IPS-NIHi11 (cell line): ENCODE measurements at places on chromosomes 1 and 21.

- no peak for DNase-seq
Observed at GRCh38 chr1:91400133-91400725, 4.4 kb downstream of the HFM1 start.

DNA sequence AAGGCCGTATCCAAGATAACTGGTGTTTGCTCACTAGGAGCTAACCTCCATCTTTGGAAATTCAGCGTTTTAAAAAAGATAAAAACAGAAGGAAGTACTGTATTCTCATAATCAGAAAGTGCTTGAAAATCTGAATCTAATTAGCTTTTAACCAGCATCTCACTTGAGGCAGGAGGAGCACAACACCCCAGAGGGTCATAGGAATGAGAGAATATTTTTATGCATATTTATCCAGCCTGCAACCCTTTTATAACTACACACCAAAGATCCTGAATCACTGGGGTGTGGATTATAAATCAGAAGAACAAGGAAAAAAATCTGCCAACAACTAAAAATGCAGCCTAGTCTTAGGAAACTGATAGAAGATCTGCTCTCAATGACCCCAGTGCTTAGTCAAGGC lies 68.0 kb upstream of the PTCH2 start:
- no peak for DNase-seq

DNA sequence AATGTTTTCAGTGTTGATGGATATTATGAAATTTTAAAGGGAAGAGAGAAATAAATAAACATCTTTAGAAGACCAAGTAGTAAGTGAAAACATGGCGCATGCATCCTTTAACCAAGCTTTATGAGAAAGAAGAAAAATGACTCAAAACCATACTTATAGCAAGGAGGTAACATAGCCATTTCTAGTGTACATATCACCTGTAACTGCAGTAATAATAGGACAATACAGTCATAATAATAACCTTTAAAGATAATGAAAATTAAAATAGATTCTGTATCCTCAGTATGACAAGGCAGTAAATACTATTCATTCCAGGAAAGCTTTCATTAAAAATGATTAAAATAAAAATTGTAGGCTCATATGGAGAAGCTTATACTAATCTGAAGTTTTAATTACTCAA lies 141.2 kb downstream of the COL24A1 start:
- no peak for DNase-seq

DNA sequence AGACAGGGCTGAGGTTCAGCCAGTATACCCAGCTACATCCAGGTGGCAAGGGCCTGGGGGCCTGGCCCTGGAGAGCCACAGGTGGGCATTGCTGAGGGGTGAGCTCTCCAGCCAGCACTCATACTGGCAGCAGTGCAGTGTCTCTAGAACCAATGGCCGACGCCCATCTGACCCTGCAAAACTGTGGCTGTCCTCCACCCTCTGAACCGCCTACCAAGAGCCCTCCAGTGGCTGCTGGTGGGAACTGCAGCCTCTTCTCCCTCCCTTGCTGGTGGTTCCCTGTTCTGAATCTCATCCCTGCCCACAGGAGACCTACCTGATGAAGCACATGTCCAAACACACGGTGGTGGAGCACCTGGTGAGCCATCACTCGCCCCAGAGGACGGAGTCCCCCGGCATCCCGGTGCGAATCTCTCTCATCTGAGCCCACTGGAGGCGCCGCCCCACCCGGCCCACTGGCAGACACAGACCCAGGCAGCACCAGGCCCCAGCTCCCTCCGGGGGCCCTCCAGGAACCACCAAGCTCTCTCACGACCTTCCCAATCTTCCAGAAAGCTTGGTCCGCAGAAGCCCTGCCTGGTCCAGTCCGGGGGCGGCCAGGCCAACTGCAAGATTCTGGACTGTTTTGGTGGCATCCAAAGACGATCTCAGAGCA lies 22.1 kb downstream of the A3GALT2 start:
- peak; percentile 87 for DNase-seq

DNA sequence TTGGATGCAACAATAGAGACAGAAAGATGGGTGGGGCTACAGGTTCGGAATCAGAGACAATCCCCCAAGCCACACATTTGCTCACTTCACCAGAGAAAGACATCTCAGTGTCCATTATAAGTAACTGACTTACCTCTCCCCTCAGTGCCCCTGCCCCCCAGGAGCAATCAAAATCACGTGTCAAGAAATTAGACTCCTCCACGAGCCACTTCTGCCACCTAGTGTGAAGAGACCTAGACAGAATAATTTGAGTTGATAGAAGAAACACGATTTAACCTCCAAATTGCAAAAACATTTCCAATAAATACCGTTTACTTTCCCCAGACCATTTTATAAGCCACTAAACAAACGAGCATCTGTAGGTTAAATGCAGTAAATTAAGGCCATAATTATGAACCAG lies 123.2 kb downstream of the SLC30A10 start:
- no peak for DNase-seq

DNA sequence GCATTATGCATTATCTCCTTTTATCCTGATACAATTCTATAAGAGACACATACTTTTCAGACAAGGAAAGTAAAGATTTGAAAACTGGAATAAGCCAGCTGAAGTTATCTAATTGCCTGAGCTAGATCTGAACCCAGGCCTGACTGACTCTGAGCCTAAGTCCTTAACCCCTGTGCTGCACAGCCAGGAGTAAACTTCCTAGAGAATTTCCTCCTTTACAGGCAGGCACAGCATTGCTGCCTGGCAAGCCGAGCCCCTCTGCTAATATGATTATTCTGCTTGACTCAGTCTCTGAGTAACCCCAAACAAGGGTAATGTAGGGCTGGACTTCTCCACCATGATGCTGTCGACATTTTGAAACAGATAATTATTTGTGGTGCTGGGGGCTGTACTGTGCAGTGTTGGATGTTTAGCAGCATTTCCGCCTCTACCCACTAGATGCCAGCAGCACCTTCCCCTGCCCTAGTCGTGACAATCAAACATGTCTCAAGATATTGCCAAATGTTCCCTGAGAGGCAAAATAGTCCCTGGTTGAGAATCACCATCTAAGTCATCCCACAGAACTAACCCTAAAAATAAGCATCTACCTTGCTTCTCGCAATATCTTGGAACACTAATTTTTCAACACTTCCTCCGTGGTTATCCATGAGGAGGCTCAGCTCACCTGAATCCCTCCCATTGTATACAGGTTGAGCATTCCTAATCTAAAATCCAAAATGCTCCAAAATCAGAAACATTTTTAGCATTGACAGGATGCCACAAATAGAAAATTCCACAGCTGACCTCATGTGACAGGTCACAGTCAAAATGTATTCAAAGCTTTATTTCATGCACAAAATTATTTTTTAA lies 18.5 kb downstream of the CAMK1G start:
- DNase-seq: peak; percentile 55

DNA sequence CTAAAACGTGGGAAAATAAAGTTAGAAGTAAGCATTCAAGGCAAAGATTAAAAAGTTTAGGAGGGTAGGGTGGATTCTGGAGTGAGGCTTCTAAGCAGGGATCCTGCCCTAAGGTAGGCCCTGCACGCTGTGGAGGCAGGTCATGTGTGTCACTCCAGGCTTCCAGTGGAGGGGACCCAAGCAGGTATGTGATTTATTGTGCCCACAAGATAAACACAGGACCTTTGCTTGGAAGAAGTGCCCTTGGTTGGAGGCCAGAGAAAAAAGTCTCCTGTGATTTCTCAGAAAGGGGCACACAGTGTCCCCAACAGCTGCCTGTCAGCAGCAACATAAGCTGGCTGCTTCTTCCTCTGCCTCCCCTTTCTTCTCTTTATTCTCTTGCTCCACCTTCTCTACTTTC lies 110.8 kb downstream of the FOXD2 start:
- no peak for DNase-seq

DNA sequence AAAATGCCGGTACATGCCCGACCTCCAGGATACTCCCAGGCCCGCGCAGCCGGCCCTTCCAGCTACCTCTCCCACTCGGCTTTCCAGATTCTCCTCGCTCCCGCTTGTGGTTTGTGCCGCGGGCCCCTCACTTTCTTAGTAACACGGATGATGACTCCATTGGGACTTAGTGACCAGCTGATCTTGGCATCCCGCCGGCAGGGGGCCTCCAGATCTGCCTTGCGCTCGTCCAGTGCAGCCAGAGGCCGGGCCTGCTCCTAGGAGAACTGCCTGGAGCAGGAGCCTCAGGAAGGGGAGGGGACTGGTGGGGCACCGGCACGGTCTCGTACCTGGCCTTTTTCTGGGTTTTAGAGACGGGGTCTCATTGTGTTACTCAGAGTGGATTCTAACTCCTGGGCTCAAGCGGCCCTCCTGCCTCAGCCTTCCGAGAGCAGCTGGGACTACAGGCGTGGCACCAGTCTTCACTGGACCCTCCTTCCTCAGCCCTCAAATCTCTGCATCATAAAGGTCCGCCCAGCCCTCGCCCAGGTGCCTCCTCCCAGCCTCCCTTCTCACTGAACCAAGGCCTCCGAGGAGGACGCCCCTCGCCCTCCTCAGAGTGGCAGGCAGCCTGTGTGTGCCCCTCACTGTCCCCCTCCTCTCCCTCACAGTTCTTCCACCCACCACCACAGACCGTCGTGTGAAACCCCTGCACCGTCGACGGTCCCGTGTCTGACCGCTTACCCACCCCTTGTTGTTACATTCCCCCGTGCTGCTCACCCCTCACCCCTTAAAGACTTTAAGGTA lies 78.6 kb downstream of the SLC25A24 start:
- DNase-seq: peak; percentile 43
